Left ventricle myocardium inferior (tissue), 1 donor: ENCODE measurements at places on chromosomes 2 and 18.

DNA sequence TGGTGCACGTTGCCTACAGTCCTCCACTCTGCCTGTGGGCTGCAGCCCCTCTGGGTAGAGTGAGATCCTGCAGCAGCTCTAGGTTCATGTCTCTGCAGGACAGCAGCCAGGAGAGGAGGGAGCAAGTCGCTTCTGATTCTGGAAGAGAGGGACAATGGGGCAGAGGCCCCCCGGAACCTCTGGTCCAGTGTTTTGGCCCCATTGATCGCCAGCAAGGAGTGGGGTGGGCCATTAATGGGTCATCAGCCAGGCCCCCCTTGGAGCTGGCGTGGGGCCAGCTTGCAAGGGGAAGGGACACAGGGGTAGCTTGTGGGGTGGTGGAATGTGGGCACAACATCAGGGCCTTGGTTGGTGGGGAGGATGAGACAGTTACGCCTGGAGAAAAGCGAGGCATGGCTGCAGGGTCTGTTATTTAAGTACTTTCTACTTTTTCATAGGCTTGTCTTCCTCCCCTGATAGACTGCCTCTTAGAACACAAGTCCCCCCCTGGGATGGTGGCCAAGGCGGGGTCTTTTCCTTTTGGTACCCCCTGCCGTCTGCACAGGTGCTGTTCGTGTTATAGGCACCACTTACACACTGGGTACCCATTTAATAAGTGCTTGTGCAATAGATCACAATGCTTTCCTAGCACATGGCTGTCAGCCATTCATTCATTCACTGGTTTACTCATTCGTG, 44.6 kb downstream of the INHBB start:
- no peak for DNase-seq

DNA sequence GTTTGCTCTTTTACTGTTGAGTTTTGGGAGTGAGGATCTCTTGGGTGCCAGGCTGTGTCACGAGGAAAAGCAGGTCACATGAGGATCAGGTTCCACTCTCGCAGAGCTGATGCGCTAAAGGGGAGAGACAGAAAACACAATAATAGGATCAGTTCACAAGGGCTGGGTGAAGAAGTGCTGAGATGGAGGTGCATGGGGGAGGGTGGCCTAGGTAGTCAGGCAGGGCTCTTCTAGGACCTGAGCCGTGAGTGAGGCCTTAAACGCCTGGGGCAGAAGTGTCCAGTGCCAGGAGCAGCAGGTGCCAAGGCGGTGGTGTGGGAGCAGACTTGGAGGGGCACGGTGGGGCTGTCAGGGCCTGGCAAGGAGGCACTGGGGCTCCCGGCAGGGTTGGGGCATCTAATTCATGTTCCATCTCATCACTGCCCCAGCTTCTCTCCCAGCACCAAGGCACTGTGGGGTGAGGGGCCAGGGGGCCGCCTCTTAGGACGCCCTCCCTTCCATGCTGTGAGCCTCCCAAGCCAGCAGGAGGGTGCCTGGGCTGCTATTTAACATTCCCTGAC, 9.3 kb downstream of the KCNIP3 start:
- DNase-seq: no peak

GRCh38 chr2:182855376-182855775, 11.1 kb downstream of the FRZB start:
- no peak for DNase-seq

DNA sequence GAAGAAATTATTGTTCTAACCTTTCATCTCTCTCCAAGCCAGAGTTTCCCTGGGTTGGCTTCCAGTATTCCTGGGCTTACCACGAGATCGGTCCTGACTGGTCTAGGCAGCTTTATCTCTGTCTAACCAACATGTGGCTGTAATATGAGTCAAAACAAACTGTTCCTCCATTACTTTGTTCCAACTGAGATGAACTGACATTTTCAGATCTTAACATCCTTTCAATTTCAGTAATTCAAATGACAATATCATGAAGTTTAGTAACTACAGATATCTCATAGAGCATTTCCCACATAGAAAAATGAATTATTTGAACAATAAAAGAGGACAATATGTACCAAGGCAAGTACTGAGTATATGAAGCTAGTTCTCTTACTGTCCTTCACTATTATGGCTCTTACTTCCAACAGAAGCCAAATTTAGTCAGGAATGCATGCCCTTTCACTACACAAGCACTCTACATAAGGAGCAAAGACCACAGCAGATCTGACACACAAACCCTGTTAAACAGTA, 15.5 kb downstream of the SLC25A12 start:
- no peak for DNase-seq

GRCh38 chr18:45165871-45166270, 449.4 kb upstream of the SLC14A2 start:
- DNase-seq: no peak

DNA sequence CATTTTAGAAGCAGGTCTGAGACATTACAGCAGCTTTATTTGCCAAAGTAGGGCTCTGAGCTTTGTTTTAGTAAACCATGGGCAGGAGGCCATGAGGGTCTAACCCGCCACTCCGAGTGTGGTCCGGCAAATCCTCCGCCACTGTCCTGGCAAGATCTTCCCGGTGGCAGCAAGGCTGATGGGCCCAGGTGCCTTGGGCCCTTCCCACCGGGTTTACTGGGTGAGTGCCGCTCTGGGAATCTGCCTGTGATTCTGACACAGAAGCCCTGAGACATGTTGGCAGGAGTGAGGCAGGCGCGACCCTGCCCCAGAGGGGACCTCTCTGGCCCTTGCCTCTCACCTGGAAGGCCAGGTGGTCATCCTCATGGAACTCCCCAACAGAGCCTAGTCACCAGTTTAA, 29.9 kb downstream of the MTERF4 start:
- no peak for DNase-seq

- no peak for DNase-seq
These were observed 28.6 kb upstream of the TRIB2 start for GRCh38 chr2:12688091-12688490.

GRCh38 chr2:64722291-64723044, 68.8 kb upstream of the SERTAD2 start:
- no peak for DNase-seq

DNA sequence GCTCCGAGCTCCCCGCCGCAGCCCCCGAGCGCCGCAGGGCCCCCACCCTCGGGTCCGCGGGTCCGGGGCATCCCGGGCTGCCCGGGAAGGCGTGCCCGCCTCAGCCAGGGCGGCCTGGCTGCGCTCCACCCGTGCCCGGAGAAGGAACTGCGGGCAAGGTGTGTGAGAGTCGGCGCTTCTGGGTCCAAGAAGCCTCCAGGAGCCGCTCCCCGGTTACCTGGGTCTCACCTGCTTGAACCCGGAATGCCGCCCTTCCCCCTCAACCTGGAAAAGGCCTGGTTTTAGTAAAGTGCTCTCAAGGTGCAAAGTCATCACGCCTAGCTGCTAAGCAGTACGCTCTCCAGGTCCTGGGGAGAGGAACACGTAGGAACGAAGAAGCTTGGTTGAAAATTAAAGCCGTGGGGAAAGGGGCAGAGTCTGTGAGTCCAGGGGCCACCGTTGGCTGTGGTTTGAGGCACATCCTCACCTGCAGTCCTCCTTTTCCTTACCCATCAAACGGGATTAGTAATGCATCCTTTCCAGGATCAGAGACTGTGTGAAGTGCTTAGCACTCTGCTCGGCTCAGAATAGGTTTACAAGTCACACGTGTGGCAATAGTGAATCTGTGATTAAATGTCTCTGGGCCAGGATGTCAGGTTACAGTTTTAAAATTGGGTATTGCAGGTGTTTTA, 1.2 kb downstream of the ASAP2 start:
- no peak for DNase-seq

GRCh38 chr2:82793711-82794435, 1665.2 kb downstream of the SUCLG1 start:
- no peak for DNase-seq

DNA sequence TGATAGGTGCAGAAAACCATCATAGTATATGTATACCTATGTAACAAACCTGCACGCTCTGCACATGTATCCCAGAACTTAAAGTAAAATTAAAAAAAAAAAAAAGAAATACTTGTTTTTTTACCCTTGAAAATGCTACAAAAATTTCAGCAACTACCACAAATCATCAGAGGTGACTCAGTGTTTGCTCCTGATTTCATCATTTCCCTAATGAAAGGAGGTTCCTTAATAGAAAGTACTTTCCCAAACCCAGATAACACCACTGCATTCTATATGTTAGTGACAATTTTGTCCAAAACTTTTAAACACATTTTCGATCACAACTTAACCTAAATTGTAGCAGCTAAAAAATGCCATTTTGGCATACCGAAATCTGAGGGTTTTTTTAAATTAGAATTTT, 163.3 kb downstream of the SLC39A10 start:
- DNase-seq: no peak

GRCh38 chr2:68188831-68189230, 31.1 kb downstream of the PNO1 start:
- no peak for DNase-seq

- no peak for DNase-seq
These were observed 20.1 kb downstream of the ARID5A start for GRCh38 chr2:96556441-96557330.

DNA sequence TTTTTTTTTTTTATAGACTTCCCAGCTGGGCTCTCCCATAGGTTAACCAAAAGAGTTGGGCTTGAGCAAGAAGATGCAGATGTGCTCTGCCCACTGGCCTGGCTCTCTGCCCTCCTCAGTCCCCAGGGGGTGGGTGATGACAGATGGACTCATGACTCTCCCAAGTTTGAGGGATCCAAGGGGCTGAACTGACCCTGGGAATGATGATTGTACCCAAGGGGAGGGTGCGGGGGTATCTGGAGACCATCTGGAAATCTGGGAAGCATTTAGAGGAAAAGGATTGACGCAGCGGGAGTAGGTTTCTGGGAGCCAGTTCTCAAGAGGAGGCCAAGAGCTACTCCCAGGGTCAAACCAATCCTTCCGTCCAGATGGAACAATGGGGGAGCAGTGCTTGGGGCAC, 330.8 kb downstream of the CYP26B1 start:
- peak; percentile 46 for DNase-seq

GRCh38 chr18:11981543-11982366, 448 bp downstream of the IMPA2 start:
- peak; percentile 44 for DNase-seq
